Neural crest cell (in vitro differentiated cells): ENCODE measurements at places on chromosomes 2 and 18. TPM values are rescaled to one million over a fixed set of nuclear protein-coding genes. Genes with fewer than 3 reads are reported as not detected.

DNA sequence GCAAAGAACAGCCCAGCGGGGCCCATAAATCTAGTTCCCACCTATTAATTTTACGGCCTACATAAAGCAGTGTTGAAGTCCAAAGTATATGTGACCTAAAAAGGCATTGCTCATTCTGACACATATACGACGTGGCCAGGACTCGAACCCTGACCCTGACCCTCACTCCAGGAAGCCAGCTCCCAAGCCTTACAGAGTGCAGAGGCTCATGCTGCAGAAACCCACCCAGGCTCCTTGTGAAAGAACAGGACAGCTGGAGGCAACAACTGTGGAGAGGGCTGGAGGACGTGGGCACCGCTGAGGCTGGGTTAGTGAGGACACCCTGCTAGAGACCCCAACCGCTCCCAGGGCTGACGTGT is 221.6 kb downstream of the CYP26B1 start:
- DNase-seq = no peak

DNA sequence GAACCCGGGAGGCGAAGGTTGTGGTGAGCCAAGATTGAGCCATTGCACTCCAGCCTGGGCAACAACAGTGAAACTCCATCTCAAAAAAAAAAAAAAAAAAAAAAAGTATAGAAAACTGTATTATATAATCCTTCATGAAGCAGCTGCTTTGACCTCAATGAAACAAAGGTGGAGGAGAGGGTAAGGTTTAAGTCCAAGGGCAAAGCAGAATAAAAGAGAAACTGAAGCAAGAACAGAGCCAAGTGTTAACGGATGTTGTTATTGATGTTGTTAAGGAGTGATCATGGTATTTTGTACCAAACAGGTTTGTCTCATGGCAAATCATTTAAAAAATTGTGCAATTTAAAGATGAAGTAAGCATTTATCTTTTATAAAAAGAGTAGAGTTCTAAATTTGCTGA is 7.4 kb downstream of the RAPH1 start:
- no peak for DNase-seq

- no peak for DNase-seq
These were observed 19.3 kb upstream of the CD28 start for GRCh38 chr2:203687165-203687564.

DNA sequence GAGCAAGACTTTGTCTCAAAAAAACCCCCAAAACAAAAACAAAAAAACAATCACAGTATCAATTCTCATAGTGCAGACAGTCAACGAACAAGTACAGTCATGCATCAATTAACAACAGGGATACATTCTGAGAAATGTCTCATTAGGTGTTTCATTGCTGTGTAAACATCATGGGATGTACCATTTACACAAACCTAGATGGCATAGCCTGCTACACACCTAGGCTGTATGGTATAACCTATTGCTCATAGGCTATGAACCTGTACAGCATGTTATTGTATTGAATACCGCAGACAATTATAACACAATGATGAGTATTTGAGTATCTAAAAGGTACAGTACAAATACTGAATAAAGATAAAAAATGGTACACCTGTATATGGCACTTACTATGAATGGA is 67.8 kb upstream of the LMAN1 start:
- DNase-seq = no peak

The POTEE gene
- total RNA-seq = 1.0 and 1.1 TPM in 2 replicates

GRCh38 chr2:188279093-188279445 is 12.6 kb upstream of the GULP1 start:
- no peak for DNase-seq

DNA sequence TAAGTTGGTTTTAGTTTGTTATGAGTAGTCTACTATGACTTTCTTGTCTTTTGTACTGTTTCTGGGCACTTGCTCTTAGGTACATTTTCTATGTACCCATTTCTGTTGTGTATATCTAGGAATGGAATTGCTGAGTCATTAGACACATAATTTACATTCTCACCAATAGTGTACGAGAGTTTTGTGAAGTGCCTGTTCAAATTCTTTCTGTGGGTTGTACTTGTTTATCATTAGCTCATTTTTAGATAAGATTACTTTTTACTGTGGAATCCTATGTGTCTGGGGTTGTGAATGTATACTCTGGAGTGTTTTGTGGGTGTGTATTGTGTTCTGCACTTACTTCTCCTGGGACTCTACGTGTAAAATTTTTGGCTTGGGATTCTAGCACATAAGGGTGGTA is 36.6 kb upstream of the CD28 start:
- no peak for DNase-seq

The METTL4 gene
- 12.6 and 13.2 TPM in 2 replicates for total RNA-seq

DNA sequence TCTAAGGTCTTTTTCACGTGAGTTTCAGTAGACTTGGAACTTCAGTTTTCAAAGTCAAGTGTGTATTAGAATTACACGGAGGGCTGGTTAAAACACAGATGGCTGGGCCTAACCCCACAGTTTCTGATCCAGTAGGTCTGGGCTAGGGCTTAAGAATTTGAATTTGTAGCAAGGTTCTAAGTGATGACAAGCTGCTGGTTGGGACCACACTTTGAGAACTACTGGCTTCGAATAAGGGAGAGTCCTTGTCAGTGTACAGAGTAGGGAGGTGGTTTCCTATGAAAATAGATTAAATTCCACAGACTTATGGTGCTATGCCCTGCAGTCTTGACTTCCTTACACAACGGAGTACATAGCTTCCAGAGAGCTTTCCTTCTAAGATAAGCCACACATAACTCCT is 4.5 kb downstream of the RHOB start:
- DNase-seq = no peak

The CBLN2 gene
- total RNA-seq = 0.55 and 0.58 TPM in 2 replicates

DNA sequence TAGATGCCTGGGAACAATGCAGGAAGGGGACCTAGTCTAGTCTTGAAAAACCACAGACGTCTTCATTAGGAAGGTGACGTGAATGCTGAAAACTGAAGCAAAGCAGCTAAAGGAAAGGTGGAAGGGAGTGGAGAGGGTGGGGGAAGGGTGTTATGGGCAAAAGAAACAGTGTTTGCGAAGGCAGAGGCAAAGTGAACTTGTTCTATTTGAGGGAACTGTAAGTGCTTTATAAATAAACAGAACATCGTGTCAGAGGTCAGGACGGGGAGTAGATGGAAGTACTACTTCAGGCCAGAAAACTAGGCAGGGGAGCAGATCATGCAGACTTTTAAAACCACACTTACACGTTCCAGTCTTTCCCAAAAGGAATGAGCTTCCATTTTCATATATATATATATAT is 57.8 kb downstream of the FASTKD2 start:
- DNase-seq = no peak

- no peak for DNase-seq
These were observed 213.2 kb downstream of the GBX2 start for GRCh38 chr2:235954888-235955480.

GRCh38 chr2:98608962-98609604 is 694 bp downstream of the UNC50 start:
- no peak for DNase-seq

DNA sequence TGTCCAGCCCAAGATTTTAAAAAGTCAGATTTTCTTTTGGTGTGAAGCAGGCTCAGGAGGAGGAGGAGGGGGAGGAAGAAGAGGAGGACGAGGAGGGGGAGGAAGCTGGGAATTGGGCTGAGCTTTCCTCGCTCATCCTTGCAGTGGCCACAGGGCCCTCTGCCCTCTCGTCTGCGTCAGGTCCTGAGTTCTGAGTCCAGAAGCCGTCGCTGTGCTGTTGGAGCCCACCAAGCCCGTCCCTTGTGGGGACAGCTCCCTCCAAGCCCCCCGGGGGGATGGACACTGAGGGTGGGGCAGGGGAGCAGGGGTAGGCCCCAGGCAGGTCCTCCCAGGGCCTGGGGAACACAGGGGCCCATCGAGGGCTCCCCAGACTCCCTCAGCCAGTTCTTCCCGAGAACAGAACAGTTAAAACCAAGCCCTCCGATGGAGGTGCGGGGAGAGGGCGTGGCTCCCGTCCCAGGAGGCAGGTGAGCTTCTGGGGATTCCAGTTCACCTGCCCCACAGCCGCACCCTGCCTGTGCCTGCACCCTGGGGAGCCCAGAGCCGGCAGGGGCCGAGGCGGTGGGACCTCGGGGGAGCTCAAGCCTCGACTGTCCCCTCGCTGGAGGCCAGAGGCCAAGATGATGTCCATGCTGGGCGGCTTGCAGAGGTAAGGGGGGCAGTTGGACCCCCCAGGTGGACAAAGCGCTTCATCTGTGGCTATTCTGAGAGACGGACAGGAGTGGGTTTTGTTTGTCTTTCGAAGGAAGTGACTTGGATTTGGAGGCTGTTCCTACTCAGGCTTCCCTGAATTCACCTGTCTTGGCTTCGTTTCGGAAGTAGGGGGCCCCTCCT is at the start of gene GAL3ST2:
Gene GAL3ST2 (plus strand): TSS at position 487 of the 834 bp plus-strand sequence. CDS start 134 bp downstream, at position 621.
- no peak for DNase-seq

DNA sequence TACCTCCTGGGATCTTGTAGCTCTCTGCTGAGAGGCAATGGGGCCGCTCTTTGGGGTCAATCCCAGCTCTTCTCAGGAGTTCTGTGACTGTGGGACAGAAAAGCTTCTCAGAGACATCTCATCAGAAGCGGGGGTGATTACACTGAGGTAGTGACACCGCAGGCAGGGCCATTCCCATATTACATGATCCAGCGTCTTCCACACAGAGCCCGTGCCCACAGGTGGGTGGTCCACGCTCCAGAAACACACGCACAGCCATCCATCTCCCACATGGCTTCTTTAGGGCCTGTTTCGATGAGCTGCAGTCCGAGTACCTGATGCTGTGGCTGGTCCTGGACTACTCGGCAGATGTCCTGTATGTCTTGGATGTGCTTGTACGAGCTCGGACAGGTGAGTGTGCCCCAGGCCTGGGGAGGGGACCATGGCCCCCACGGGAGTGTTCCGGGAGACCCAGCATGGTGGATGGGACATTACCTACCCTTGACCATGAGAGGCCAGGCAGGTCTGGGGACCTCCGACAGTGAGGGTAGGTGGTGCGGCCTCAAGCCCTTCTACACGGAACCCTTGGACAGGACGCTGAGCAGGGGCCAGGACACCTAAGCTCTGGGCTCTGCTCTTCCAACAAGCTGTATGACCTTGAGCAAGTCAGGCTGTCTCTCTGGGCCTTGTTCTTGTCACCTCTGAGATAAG is 45.5 kb downstream of the CNGA3 start:
- DNase-seq = no peak

- DNase-seq = no peak
These were observed 63.9 kb downstream of the LANCL1 start for GRCh38 chr2:210412660-210413059.

The SLC5A7 gene
- 2.7 and 3.0 TPM in 2 replicates for total RNA-seq

GRCh38 chr2:118622913-118623312 is 224.5 kb downstream of the EN1 start:
- no peak for DNase-seq

The PLEKHM3 gene
- 6.8 and 6.9 TPM in 2 replicates for total RNA-seq

DNA sequence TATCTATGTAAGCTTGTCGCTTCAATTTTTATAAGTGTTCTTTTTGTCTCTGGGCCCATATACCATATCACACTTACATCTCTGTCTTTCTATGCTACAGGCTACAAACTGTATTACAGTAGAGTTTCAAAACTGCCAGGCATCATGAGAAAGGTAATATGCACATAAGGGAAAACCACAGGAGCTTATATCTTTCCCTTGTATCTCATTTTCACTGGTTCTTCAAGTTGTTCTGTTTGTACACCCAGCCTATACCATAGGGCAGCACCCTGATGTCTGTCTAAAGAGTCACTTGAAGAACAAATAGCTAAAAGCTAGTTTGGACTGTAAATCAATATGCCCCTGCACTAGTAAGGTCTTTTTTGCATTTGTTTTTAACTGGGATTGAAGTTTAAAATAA is 366.7 kb downstream of the FIGN start:
- DNase-seq = no peak

- DNase-seq = no peak
These were observed 452.8 kb downstream of the MBD2 start for GRCh38 chr18:53771664-53772063.

The UCN gene
- 1.6 and 1.9 TPM in 2 replicates for total RNA-seq

DNA sequence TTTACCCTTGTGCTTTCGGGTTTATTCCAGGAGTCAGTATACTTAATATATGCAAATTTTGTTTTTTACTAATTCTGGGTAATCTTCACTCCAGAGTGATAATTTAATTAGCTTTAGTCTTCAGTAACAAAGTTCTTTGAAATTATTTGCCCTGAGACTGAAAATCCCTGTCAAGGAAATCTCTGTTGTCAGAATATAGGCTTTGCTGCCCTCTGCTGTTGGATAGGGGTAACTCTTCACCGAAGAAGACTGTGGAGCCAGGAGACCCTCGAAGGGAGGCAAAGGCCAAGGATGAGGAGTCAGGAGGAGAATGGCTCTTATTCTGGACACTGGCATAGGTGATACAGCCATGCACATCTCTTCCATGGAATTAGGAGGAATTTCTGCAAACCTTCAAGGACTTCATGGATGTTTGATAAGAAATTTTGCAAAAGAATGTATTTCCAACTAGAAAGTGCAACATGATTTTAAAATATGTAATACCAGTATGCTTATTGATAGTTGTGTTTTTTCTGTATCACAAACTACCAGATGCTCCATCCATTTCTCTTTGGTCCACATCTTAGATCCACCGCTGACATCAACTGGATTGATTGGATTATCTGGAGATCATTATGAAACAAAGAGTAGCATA is 182.3 kb downstream of the RDH14 start:
- peak; percentile 49 for DNase-seq

DNA sequence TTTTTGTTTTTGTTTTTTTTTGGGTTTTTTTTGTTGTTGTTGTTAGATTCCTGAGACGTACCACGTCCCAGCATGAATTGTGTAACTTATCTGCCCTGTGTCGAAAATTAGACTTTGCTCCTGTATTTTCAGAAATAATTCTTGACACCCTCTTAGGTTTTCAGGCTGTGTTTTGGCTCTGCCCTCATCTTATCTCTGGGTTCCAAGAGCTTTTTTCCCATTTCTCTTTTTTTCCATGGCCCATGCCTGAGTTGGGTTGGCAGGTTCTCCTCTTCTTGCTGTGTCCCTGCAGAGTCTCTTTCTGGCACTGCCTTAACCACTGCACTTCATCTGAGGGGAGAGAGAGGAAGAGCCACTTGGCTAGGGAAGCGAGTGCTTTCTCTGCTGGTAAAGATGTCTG is 42.4 kb downstream of the CTIF start:
- no peak for DNase-seq

- DNase-seq = no peak
These were observed 114.3 kb downstream of the DYM start for GRCh38 chr18:49345931-49346696.

DNA sequence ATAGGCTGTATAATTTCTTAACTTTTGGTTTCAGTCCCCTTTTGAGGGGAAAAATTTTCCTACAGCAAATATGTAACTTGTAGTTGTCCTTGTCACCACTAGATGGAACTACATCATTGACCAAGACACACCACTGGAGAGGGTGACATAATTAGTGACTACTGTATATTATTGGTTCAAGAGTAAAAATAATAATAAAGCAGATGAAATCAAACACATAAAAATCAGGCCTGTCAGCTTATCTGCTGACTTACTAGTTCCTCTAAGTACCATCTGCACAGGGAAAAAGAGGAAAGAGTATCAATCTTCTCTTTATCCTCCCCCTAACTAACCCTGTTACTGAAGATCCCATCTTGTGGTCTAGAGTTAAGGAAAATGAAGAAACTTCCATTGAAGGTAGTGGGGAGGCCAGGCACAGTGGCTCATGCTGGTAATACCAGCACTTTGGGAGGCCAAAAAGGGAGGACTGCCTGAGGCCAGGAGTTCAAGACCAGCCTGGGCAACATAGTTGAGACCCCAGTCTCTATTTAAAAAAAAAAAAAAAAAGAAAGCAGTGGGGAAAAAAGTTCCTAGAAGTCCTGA is 29.6 kb upstream of the ENOSF1 start:
- DNase-seq = no peak
